Fibroblast of skin of left biceps (primary cell): ENCODE measurements at places on chromosomes 2 and 18.

GRCh38 chr2:128442891-128443302 is 124.2 kb upstream of the HS6ST1 start:
- no peak for DNase-seq

DNA sequence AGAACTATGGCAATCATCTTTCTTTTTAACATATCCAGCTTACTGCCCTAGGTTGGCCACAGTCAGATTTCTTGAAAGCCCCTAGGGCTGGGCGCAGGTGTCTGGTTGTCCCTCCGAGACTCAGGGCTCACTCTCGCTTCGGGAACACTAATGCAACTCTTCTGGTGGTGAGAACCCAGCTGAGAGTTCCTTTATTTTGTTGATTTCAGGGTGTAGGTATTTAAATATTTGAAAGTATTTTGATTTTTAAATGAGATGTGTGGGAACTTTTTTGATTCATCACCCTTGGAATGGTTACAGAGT is 40.7 kb downstream of the INPP4A start:
- DNase-seq = no peak

- DNase-seq = no peak
Measured at GRCh38 chr2:40410695-40411094, 41.2 kb downstream of the SLC8A1 start.

- peak; percentile 55 for DNase-seq
Measured at GRCh38 chr2:188623995-188624643, 332.4 kb downstream of the GULP1 start.

DNA sequence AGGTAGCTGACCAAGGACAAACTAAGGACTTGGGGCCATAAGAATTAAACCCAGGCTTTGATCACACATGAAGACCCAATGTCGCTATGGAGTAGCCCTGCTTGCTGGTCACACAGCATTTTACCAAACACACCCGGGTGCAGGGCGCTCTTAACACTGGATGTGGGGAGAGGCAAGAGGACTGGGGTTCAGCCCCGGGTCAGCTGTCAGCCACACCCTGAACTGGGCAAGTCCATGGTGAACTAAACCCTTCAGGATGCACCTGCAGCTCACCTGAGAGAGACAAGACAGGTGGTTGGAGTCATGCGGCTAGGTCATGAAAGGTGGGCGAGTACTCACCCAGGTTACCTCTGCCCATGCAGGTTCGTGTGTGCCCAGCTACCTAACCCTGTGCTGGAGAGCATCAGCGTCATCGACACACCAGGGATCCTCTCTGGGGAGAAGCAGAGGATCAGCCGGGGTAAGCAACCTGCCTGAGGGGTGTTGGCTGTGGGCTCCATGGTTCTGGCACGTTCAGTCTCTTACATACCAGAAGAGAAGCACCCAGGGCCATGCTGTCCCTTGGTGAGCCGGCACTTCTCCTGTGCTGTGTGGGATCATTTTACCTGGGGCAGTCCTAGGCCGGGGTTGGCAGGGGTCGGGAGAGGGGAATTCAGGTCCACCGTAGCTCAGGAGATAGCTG is 15.2 kb downstream of the EHD3 start:
- no peak for DNase-seq

GRCh38 chr2:46187112-46187618 is 110.0 kb upstream of the EPAS1 start:
- no peak for DNase-seq

- no peak for DNase-seq
Measured at GRCh38 chr2:111688482-111688881, 195.5 kb downstream of the ANAPC1 start.

DNA sequence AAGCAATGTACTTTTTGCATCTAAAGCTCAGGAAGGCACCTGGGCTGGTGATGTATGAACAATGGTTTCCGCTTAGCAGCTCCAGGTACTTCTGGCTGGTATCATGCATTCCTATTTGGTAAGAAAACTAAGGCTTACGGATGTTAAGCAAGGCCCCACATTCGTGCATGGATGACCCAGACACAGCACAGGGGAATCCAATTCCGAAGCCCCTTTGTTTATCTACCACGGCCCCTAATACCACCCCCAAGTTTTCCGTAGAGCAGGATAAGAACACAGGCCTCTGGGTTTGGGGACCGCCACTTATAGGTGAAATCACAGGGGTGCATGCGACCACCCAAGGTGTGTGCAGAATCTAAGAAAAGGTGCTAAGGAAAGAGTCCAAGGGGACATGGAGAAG is 192.1 kb upstream of the ID2 start:
- DNase-seq = no peak

DNA sequence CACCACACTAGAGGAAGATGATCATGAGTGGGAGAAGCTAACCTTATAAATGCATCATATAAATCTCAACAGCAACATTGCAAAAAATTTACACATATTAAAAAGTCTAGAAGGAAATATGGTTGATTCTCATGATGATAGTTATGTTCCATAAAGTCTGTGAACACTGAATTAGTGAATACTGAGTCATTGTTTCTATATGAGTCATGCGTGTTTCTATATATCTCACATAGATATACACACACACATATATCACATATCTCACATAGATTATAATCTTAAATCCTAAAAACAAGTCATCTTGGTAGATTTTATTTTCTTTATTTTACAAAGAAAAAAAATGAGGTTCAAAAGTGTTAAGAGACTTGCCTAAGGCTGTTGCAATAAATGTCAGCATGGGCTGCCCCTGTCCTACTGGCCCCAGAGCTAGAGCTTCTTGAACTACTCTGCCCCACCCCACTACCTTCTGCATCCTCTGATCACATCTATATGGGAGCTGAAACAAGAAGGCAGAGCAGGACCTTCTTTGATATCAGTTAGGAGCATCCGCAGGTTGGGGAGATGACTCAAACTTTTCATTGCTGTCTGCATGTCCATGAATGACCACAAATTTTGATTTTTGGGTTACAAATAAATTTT is 81.8 kb upstream of the ADAM23 start:
- no peak for DNase-seq

GRCh38 chr2:118133916-118134315 is 45.6 kb downstream of the INSIG2 start:
- no peak for DNase-seq

DNA sequence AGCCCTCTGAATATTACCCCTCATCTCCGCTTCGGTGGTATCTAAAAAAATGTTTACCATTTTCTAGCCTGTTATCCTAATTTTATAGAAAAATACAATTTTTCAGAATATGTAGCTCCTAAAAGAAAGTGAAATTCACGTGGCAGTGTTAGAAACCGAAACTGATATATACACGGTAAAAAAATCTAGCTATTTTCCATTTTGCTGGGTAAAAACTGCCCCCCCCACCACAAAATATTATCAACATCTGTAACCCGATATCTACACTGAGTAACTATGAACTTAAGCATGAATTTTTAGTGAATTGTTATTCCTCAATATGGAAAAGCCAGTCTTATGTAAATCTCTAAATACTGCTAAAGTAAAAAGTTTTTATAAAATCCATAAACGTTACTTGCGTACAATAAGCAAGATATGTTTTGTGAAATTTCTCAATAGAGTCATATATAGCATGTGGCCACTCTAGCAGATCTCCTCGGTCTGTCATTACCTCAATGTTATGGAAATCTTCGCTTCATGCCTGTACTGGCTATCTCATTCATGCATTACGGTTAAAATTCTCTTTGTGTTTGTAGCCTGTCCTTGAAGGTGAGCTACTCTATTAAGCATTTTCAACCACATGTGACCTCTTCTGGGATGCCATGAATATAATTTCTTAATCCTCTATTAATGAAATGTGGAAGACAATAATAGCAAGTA is 524.2 kb downstream of the TRIB2 start:
- no peak for DNase-seq

- no peak for DNase-seq
Measured at GRCh38 chr2:98522854-98523253, 78.2 kb downstream of the INPP4A start.

GRCh38 chr2:31002537-31003150 is 135.6 kb downstream of the GALNT14 start:
- DNase-seq = no peak

- DNase-seq = no peak
Measured at GRCh38 chr2:9488583-9489547, 14.5 kb downstream of the IAH1 start.

- DNase-seq = no peak
Measured at GRCh38 chr2:119249855-119250717, 26.5 kb downstream of the STEAP3 start.

- DNase-seq = peak; percentile 41
Measured at GRCh38 chr2:179263015-179263414, 1.6 kb downstream of the SESTD1 start.

DNA sequence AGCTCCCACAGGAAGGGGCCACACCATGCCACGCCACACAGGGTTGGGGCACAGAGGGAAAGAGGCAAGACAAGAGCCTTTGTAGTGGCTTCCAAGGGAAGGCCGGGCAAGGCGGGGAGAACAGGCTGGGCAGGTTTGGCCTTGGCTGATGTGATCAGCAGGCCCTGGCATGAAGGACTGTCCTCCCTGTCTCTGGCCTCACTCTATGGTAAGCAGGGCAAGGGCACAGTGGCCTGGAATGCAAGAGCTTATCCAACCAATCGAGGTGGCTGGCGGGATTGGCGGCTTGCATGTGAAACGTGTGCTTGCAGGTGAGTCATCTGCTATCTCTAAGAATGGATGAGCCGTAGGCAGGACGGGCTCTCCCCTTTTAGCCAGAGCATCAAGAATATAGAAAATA is 6.4 kb upstream of the ATP9B start:
- no peak for DNase-seq

- no peak for DNase-seq
Measured at GRCh38 chr2:198316852-198317396, 512.5 kb downstream of the PLCL1 start.

DNA sequence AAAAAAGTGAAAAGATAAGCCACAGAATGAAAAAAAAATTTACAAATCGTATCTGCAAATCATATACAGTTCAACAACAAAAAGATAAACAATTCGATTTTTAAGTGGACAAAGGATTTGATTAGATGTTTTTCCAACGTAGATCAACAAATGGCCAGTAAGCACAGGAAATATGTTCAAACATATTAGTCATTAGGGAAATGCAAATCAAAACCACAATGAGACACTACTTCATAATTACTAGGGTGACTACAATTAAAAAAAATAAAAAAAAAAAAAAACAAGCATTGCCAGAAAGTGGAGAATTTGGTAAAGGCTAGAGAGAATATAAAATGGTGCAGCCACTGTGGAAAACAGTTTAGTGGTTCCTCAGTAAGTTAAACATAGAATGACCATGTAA is 38.3 kb upstream of the RNU4ATAC start:
- no peak for DNase-seq

GRCh38 chr18:7904529-7904928 is 337.4 kb downstream of the PTPRM start:
- peak; percentile 33 for DNase-seq

DNA sequence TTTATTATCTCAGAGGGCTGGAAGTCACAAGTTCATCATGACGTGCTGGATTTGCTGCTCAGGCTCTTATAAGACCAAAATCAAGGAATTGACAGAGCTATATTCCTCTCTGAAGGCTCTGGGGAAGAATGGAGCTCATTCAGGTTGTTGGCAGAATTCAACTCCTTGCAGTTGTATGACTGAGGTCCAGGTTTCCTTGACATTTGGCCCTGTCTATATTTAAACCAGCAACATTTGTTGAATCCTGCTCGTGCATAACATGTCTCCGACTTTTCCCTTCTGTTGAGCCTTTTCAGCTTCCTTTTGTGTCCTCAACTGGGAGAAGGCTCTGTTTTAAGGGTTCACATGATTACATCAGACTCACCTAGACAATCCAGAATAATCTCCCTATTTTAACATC is 203.4 kb downstream of the PDE11A start:
- DNase-seq = no peak

- no peak for DNase-seq
Measured at GRCh38 chr2:39409697-39410389, 27.2 kb downstream of the MAP4K3 start.

DNA sequence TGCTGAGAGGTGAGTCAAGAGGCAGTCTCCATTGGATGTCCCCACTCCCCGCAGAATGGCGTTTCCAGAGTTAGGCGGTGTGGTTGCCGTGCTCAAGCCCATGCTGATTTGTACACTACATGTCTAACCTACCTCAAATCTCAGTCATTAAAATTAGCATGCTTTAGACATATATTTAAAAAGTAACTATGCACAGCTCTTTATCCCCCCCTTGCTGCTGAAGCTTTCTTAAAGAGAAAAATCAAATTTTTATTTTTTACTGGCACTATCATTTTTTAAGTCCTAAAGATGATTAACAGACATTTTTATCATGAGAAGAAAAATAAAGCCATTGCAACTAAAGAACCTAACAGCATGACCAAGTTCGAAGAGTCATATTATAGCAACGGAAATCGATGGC is 42.9 kb downstream of the BOLA3 start:
- no peak for DNase-seq

- no peak for DNase-seq
Measured at GRCh38 chr2:168155046-168155445, 92.3 kb downstream of the STK39 start.

DNA sequence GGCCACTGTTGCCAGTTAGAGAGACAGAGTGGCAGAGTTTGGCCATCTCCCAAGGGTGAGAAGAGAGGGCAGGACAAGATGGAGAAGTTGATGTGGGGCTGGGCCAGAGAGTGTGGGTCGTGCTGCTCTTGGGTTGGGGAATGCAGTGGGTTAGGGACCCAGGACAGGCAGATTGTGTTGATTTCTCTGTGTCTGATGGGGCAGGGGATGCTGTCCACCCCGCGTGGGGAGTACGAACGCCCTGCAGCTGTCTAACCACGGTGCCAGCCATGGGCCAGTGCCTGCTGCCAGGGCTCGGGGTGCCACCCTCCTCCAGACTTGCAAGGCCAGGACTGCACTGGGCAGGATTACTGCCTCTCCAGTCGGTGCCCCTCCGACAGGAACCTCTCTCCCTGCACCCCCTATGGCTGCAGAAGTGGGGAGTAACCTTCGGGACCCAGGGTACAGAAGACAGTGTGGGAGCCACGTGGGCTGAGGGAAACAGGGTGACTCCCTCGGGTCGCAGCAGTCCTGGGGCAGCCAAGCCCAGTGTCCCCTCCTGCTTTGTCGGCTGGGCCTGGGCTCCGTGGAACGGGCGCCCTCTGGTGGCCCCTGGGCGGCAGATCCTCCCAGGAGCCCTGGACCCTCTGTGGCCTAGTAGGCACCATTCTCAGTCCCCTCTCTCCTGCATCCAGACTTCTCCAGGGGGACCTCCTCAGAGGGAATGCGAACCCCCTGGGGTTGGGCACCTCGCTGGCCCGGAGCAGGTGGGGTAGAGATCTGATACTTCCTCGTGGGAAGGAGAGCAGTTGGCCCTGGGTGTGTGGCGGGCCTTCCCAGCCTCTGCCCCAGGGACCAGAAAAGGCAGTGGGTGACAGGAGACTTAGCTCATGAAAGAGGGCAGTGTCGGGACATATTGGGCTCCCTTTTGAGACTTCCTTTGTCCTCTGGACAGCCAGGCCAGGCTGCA is 2.7 kb downstream of the GPC1 start:
- DNase-seq = peak; percentile 12

GRCh38 chr18:62264984-62265383 is 60.1 kb upstream of the TNFRSF11A start:
- no peak for DNase-seq
